ENCODE measurements at places on chromosomes 2 and 18.
A peak's percentile ranks its signal among the peaks of the same experiment; 100 is the strongest.

DNA sequence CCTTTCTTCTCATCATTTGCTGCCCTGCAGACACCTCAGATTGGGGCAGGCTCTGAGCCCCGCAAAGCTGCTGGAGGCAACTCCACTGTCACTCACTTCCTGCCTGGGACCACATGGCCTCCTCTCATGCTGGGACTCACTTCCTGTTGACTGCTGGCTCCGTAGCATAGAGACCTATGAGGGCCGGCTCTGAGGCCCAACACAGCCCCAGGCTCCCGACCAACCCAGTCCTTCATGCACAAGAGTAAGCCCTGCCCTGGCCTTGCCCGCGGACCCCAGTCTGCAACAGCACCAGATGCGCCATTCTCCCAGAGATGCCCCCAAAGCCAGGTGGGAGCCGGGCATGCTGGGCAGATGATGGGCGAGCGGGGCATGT is 55.7 kb downstream of the DNMT3A start:
- DNase-seq: no peak

DNA sequence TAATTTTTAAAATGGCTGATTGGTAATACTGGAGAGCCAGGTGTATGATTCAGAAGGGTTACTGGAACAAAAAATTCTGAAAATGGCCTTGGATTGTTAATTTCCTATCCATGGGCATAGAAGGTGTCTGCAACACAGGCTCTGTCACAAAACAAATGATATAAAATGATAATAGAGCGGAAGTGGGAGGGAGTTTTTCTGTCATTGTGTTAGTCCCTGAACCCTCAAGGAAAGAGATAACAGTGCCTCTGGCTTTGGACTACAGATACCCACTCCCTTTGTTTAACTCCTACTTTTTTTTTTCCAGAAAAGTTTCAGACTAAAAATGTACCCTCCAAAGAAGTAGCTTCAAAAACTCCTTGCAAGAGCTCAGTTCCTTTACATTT is 28.0 kb upstream of the YES1 start:
- DNase-seq: no peak

GRCh38 chr2:193240752-193241151 is 1046.0 kb upstream of the TMEFF2 start:
- no peak for DNase-seq

DNA sequence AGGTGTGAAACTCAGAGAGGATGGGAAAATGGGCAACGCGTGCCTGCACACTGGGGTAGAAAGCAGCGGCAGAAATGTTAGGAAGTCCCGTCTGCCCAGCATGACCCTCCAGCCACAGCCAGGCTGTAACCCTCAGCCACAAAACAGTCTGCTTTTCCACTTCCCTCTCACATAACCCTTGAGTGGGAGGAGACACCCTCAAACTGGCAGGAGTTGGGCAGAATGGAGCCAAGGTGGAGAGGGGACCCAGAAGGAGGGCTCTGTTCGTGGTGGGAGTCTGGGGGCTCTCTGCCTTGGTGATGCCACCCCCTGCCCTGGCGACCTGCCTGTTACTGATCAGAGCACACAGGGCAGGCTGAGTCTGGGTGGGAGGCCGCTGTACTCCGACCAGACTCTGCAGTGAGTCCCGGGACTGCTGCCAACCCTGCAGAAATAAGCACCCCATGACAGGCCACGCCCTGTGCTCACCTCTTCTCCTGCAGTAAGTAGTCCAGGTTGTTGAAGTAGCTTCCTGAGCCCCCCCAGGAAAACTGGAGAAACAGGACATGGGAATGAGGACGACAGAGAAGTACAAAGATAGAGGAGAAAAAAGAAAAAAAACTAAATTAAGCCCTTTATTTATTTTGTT is 16.0 kb downstream of the FAM178B start:
- DNase-seq: no peak

GRCh38 chr2:72932045-72932740 is 14.9 kb downstream of the EMX1 start:
- DNase-seq: peak; percentile 23

DNA sequence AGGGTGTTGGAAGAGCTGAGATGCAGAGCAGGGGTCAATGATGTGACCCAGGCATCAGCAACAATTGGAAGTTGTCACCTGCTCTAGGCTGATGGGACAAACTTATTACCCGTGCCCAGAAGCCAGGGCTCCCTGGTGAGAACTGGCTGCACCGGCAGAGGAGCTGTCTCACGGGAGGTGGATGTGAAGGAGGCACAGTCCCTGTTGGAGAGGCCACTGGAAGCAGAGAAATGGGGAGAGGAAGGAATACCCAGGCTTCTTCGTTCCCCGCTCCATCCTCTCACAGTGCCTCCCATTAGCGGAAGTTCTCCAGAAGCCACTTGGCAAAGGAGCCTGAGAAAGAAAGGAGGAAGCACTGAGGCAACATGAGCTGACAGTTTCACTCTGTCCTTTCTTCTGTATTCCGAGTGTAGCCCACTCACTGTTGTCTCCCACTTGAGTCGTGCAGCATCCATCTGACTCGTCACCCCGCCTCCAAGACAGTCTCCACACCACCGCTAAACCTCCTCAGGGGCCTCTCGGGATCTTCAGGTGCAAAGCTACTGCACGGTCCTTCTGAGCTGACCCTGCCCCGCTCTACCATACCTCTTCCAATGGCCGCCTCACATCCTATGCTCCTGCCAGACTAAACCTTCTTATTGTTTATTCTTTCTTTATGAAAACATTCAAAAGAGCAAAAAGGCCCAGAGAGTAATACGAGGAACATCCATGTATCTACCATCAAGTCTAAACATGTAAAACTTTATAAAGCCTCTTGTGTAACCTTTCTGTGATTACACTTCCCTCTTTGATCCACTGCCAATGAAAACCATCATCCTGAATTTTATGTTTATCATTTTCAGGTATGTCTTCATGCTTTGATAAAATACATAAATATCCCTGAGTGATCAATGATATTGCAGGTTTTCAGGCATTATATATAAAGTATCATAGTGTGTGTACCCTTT is 19.1 kb upstream of the AFTPH start:
- no peak for DNase-seq

DNA sequence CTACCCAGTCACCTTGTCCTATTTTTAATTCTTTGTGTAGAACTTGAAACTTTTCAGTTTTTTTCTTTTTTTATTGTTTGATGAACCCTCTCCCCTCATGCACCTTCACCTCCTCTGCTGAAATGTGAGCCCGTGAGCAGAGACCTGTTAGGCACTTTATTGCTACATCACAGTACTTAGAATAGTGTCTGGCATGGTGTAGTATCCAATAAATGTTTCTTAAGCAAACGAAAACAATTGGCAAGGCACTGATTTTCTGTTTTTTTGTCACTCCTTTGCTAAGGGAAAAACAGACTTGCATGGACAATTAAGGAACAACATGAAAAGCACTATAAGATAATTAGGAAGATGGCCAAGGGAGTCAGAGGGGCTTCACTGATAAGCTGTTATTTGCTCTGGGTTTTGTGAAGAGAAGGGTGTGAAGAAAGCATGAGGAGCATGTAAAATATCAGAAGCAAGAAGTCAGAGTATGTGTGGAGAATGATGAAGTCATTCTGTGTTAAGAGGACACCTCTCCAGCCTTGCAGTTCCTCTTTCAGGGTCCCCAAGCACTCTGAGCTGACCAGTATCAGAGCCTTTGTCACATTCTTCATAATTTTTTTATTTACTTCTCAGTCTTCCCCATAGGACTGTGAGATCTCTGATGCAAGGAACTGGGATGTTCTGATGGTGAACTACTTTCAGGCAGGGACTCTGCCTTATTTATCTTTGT is 99.7 kb upstream of the CAVIN2 start:
- no peak for DNase-seq

GRCh38 chr2:120863661-120864320 is 128.1 kb downstream of the GLI2 start:
- DNase-seq: peak; percentile 54

DNA sequence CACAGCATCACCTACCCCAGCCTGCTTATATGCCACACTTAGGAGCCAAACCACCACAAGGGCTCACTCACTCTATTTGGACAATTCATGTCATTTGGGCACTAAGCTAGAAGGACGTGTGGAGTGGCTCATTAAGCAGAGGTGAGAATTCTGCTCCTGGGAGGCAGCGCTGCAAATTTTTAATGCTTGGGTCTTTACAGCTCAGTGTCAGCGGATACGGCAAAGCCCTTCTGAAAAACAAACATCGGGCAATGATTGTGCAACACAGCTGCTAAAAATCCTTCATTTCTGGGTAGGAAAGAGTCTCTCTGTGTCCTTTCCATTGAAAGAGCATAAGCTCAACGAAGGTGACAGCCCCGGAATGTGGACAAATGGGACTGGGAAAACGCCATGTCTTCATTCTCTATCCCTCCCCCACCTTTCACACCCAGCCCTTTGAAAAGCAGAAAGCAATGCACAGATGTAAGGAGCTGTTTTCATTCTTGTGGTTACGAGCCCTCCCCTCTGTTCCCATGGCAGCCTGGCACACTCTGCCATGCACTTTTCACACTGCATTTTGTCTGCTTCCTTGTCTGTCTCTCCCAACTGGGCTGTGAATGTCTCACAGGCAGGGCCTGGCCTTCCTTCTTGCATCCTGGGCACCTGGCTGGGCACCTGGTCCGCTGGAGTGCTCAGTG is 16.0 kb downstream of the TMEM177 start:
- peak; percentile 83 for DNase-seq

DNA sequence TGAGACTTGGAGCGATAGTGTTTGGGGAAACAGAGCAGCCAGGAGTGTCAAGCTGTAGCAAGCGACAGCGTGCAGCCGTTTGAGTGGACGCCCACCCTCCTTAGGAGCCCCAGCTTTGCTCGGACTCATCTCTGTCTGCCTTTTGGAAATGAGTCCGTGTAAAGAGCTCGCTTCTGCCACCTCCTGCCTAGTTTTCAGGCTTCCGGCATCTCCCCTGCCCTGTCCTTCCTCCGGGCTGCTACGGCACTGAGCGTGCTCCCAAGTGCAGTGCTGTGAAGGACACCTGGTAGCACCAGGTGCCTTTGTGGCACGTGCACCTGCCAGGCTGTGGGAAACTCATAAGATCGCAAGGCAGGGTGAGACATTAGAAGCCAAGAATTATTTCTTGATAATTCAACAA is 117.1 kb downstream of the RNF144A start:
- no peak for DNase-seq

DNA sequence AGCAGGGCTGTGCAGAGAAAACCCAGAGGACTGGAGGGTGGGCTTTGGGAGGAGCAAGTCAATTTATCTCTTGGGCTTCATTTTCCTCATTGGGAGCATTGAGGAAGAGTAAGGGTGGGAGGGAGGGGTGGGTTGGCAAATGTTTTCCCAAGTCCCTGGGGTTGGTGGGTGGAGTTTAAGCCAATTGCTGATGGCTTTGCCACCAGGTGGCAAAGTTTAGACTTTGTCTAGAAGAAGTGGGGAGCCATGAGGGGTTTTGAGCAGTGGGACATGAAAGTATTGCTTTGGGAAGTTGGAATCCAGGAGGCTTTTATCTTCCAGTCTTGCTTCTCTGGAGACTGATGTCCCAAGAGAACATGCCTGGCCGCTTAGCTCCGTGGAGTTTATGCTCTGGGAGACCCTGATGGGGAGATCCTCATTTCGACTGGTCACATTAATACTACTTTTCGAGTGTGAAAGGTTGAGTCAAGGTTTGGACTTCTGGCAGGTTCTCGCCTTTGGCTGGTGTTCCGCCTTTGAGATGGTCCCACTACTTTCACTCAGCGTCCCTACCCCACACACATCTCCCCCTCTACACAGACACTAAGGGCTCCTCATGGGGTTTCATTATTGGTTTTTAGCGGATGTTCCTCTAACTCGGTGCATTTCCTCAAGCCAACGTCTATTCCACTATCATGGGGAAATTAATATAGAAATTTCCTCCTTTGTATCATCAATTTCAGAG is 126.7 kb downstream of the PRKCE start:
- no peak for DNase-seq

DNA sequence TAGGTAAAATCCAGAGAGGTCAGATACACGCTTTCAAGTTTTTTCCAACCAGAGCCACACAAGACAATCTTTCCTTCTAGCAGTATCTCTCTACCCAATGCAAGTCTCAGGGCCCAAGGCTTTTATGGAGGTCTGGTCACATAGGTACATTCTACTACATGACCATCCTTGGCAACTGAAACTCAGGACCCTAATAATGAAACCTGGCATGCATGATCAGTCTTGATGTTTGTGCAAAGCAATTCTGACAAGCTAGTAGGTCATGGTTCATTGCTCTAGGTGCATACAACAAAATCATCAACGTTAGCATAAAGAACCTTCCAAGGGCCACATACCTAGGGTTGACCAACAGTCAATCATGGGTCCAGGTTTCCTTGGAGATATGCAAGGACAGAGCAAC is 33.2 kb upstream of the CCDC88A start:
- no peak for DNase-seq

- DNase-seq: no peak
These were observed 115.2 kb downstream of the ACVR1 start for GRCh38 chr2:157760949-157761348.

DNA sequence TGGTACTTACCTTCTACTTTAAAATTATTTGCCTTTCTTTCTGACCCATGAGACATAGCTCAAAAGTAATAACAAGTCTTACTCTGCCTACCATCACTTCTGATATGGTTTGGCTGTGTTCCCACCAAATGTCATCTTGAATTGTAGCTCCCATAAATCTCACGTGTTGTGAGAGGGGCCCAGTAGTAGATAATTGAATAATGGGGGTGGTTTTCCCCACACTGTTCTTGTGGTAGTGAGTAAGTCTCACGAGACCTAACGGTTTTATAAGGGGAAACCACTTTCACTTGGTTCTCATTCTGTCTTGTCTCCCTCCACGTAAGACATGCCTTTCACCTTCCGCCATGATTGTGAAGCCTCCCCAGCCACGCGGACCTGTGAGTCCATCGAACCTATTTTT is 47.5 kb downstream of the GALNT3 start:
- no peak for DNase-seq

DNA sequence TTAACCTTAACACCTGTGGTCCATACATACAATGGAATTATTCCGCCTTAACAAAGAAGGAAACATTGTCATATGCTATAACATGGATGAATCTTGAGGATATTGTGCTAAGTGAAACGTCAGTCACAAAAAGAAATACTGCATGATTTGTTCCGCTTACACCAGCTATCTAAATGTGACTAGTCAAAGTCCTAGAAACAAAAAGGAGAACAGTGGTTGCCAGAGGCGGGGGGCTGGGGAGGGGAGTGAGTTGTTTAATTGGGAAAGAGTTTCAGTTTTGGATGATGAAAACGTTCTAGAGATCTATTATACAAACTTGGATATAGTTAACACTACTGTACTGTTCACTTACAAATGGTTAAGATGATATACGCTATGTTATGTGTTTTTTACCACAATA is 72.0 kb downstream of the SPRED2 start:
- no peak for DNase-seq

DNA sequence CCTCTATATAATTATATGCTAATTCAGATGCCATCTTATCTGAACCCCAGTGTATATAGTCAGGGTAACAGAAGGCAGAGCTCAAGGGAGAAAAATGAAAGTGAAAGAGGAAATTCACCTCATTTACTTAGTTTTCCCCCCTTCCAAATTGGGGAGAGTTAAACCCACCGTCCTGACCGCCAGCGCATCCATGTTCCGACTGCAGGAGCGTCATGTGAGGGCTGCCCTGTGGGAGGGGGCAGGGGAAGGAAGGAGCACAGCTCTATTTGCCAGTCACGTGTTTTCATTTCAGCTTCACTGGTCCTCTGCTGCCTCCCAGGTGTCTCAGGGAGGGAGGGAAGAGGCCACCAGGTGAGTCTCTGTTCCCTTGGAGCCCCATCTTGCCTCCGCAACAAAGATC is 13.2 kb downstream of the CNNM4 start:
- DNase-seq: no peak

GRCh38 chr2:3038636-3039035 is 339.0 kb downstream of the EIPR1 start:
- no peak for DNase-seq

- DNase-seq: no peak
These were observed 30.0 kb downstream of the PMAIP1 start for GRCh38 chr18:59929621-59930295.

- no peak for DNase-seq
These were observed 372.8 kb downstream of the TMX3 start for GRCh38 chr18:68342039-68342659.

Measured in AG10803 (cell line).